ENCODE measurements at places on chromosomes 6 and 20.

DNA sequence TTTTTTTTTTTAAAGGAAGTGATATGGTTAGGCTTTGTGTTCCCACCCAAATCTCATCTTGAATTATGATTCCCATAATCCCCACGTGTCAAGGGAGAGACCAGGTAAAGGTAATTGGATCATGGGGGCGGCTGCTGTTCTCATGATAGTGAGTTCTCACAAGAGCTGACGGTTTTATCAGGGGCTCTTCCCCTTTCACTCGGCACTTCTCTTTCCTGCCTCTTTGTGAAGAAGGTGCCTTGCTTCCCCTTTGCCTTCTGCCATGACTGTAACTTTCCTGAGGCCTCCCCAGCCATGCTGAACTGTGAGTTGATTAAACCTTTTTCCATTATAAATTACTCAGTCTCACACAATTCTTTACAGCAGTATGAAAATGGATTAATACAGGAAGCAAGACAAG is 64.3 kb downstream of the ZFP64 start:
- no peak for DNase-seq

DNA sequence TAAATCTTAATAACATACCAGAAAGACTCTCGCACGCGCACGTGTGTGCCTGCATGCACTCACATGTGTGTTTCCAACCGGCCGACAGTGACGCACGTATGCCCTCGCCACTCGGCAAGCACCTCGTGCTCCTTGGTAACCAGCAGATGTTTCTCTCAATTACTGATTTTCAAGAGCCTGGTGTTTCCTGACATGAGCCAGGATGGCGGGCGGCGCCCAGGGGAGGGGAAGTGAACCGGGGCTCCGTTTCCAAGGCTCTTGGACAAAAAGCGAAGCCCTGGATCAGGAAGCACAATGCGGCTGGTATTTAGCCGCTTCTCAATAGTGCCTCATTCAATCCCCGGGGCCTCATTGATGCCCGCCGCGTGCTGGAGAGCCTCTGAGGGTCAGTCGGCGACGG is 37.7 kb downstream of the PMEPA1 start:
- no peak for DNase-seq

- no peak for DNase-seq
Observed at GRCh38 chr6:37539171-37540028, 39.7 kb upstream of the CCDC167 start.

DNA sequence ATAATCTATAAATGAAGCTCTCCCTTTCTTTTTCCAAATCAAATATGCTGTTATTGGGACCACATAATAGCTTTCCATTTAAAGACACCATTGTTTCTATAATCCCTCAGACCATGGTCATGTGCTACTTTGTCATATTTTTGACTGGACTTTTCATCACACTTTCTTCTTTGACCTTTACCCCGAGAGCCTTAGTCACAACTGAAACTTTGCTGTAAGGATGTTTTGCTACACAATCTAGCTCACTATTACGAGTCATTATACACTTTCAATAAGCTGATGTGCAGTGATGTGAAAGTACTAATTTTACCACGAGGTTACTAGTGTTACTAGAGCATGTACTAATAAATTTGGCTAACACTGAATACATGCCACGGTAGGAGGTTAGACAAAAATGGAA is 367.2 kb upstream of the RUNX2 start:
- no peak for DNase-seq

- peak; percentile 82 for DNase-seq
Observed at GRCh38 chr20:33666293-33667244, at the start of gene ACTL10. TSS of gene ACTL10 (plus strand) at chr20:33666943. CDS start at chr20:33667498, 555 bp downstream.

GRCh38 chr6:125066964-125067363 is 86.6 kb upstream of the TPD52L1 start:
- no peak for DNase-seq

GRCh38 chr6:125013938-125014660 is 51.9 kb downstream of the RNF217 start:
- no peak for DNase-seq

- DNase-seq: no peak
Observed at GRCh38 chr6:48048451-48049146, 62.4 kb downstream of the PTCHD4 start.

DNA sequence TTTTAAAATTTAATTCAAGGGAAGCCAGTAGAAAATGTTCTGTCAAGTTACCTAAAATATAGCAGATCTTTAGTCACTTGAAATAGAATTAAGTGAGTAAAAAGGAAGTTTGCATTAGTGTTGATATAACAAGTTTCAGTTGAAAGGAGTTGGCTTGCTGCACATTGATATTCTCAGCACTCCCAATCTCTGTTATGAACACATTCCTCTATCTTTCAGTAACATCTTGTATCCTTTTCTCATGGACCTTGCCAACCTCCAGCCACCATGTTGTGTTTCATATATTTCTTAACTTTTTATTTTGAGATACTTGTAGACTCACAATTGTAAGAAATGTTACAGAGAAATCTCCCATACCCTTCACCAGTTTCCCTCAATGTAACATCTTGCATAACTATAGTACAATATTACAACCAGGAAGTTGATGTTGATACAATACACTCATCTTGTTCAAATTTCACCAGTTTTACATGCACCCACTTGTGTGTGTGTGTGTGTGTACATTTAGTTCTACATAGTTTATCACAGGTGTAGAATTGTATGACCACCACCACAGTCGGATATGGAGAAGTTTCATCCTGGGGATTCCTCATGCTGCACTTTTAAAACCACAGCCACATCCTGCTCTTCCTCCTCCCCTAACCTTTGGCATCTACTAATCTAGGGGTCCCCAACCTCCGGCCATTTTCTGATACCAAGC is 20.2 kb upstream of the PAQR8 start:
- DNase-seq: no peak

DNA sequence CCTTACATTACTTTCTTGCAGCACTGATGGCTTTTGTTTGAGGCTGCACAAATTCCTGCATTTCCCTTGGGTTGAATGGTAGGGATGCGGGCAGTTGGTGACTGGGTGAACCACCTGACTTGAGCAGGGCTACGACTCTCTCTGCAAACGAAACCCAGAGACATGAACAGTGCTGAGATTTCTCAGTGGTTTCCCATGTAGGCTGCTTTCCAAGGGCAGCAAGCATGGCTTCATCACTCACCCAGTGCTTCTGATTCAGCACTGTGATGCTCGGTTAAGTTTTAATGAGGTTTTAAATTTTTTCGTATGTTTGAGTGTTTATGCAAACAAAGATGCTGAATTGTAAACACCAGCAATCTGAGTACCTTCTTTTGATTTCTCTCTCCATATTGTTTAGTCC is 127.2 kb downstream of the MTHFD1L start:
- DNase-seq: no peak

- DNase-seq: no peak
Observed at GRCh38 chr6:96202571-96202970, 186.8 kb downstream of the FUT9 start.

DNA sequence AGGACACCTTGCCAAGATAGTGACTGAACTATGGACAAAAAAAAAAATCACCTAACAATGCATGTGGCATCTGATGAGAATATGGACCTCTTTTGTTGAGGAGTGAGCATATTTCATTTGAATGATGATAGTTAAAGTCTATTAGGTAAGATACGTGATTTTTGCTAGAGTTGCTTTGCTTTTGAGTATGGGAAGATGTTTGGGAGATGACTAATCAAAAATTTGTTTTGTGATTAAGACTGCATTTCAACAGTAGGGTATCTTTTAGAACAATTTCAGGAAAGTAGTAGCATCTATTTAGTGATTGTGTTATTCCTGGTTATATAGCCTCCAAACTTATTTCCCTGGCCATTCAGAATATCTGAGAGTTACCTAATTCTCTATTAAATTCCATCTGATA is 878.6 kb upstream of the CITED2 start:
- DNase-seq: no peak

- no peak for DNase-seq
Observed at GRCh38 chr6:26439151-26440125, 866 bp upstream of the BTN3A3 start.

GRCh38 chr6:47700596-47700995 is 2.2 kb downstream of the ADGRF4 start:
- no peak for DNase-seq

- DNase-seq: no peak
Observed at GRCh38 chr6:22095836-22096235, 201.0 kb downstream of the PRL start.

DNA sequence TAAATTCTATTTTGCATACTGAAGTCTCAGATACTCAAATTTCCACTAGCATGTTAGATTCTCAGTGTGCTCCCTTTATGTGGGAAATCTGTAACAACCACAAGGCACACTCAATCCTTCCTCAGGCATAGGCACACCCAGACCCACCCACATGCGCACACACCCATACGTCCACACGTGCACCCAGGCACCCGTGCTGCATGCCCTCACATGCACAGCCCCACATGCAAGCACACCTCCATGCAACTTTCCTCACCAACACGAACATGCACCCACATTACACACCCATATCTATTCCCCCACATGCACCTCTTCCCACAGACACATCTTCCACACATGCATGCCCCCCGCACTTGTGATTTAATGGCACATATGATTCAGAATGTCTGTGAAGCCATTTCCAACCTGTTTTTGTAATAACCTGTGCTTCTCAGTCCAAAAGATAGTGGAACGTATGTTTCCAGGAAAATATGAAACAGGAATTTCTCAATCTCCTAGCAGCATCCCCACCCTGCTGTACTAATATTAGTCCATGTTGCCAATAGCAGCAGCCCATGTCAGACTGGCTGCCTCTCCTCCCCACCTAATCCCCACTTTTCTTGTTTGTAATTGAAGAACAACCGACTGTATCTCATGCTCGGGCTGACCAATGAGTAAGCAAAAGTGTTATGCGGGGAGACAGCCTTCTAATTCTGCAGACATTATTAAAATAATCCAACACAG is 11.3 kb upstream of the CYP24A1 start:
- no peak for DNase-seq

- no peak for DNase-seq
Observed at GRCh38 chr20:34952671-34953070, 2.9 kb downstream of the GSS start.

- DNase-seq: no peak
Observed at GRCh38 chr20:6765469-6766058, 1.9 kb upstream of the BMP2 start.

DNA sequence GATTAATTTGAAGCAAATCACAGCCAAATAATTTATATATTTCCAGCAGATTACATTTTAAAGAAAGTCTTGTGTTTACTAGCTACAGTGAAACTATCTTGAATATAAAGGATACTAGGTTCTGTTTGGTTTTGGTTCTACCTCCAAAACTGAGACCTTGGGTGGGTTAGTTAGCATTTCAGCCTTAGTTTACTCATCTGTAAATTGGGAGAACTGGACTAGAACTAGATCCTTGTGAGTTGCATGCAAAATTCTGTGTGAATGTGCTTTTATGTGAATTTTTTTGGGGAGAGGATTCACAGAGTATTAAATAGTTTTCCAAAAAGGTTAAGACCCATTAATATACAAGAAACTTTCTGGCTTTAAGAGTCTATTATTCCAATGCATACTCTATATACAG is 4.1 kb downstream of the GMNN start:
- DNase-seq: no peak

DNA sequence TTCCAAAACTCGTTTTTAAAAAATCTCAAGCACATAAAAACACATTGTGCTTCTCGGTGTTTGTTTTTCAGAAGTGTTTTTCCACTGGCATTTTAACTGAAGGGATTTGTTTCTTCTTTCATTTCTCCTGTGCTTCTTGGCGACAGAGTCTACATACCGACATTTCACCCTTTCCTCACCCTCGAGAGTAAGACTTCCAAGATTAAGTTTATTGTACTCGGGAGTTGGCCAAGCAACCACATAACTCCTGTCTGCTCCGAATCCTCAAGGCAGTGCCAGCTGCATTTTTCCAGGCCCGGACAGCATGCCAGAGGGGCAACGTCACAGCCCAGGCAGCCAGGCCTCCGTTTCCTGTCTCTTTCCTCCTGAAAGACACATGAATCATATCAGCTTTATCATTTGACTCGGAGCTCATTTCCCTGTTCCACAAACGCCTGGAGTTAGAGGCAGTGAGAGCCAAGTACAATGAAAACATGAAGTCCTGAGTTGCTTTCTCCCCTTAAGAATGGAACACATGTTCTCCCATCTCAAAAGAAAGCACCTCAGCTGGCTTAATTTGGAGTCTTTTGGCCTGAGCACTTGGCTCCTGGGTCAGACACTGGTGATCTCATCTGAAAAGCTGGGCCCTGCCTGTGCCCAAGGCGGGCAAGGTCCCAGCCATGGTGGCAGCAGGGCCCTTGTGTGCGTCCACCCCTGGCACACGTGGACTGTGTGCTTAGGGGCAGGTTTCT is 23.2 kb upstream of the FAM50B start:
- no peak for DNase-seq

DNA sequence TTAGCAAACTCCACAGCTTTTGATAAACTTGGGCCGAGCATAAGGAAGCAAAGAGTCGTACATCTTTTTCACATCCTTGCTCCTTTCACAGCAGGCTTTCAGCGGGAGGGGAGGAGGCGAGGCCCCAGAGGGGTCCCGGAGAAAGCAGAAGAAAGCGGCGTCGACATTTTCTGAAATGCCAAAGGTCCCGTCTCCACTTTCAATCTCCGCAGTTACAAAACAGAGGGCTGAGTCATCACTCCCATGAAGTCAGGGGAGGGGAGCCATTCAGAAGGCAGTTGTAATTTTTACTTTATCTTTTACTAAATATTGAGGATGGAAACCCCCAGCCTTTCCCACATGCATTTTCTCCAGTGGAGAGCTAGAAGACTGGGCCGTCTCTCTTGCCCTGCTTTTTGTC is 174.2 kb upstream of the THBS2 start:
- no peak for DNase-seq

DNA sequence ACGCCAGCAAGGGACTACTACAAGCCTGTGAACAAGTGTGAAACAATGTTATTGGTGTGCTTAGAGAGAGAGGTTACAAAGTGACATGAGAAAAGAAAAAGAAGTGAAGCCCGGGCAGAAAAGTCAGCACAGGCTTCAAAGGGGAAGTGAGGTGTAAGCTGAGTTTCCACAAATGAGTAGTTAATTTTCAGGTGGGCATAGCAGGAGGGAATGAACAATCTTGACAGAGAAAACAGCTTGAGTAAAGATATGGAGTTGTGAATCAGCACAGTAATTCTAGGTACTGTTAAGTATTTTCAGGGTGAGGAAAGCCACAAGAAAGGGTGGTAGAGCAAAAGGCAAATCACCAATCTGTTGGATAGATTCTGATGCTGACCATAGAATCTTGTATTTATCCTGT is 4.3 kb downstream of the KCNQ5 start:
- DNase-seq: no peak

- peak; percentile 13 for DNase-seq
Observed at GRCh38 chr6:87066449-87067333, 28.2 kb downstream of the CGA start.

GRCh38 chr6:161747506-161747905 is 473.6 kb upstream of the AGPAT4 start:
- DNase-seq: no peak

DNA sequence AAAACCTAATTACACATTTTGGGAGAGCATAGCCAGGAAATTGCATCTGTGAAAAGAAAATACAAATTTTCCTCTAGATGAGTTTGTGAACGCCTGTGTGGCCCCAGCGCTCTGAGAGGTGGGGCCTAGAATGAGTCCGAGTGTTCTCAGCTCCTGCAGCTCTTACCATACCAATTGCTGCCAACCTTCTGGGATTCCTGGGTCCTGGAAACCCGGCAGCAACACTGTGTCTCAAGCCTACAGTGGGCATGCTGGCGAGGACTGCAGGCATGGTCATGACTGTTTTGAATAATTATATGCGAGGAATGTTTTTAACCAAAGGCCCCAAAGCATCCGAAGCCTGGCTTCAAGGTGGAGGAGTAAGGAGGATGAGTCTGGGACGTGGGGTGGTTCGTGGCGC is 90.4 kb downstream of the SERAC1 start:
- no peak for DNase-seq

GRCh38 chr20:37649017-37649416 is 44.8 kb upstream of the CTNNBL1 start:
- no peak for DNase-seq
